Tibial nerve (tissue), 4 donors: ENCODE measurements at places on chromosomes 16 and 17. TPM values are rescaled to one million over a fixed set of nuclear protein-coding genes. Genes with fewer than 3 reads are reported as not detected.

The LRRC75A gene
- 2.9 TPM for total RNA-seq

DNA sequence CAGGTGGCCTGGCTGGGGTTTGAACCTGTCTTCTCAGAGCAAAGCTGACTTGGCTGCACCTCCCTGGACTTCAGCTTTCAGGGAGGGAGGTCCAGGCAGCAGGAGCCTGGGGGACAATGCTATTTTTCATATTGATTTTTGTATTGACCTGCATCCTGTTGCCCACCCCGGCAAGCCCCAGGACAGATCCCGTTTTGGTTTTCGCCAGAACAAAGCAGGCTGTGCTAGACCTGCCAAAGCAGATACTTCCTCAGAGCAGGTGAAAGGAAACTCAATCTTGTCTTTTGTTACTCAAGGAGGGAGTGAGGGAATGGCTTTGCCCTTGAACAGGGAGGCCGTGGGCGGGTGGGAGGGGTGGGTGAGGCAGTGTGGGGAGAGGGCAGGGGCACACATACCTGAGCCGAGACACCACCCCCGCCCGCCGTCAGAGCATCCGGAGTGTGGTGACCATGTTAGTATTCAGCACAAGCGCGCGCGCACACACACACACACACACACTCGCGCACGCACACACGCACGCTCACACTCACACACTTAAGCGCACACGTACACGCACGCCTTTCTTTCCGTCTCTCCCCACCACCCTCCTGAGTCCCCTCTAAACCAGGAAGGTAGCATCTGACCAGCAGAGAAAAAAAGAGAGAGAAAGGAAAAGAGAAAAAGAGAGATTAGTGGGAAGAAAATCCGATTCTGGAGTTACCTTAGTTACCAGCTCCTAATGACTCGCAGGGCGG is 59.5 kb downstream of the RAI1 start:
- H3K27me3 ChIP-seq: no peaks in the 10 kb centered on the region
- no peak for DNase-seq
- H3K4me3 ChIP-seq: no peak overlapping the region
- H3K4me1 ChIP-seq: peaks cover 73% of the 10 kb centered on the region
- H3K27ac ChIP-seq: peak overlapping the region; percentile 28

GRCh38 chr16:21026846-21027245 is 123.8 kb downstream of the DNAH3 start:
- no peak overlapping the region for H3K4me3 ChIP-seq
- no peaks in the 10 kb centered on the region for H3K4me1 ChIP-seq
- no peaks in the 10 kb centered on the region for H3K36me3 ChIP-seq
- no peaks in the 10 kb centered on the region for H3K27me3 ChIP-seq

GRCh38 chr16:71407731-71408130 is 34.1 kb downstream of the TLE7 start:
- H3K4me1 ChIP-seq: no peaks in the 10 kb centered on the region
- no peak overlapping the region for H3K4me3 ChIP-seq
- H3K27me3 ChIP-seq: peaks cover 7% of the 10 kb centered on the region
- no peaks in the 10 kb centered on the region for H3K36me3 ChIP-seq

The CTRB2 gene
- total RNA-seq: 19.8 TPM

The C17orf78 gene
- total RNA-seq: not detected

The CACNG4 gene
- total RNA-seq: not detected

- H3K36me3 ChIP-seq: no peaks in the 10 kb centered on the region
- no peaks in the 10 kb centered on the region for H3K27me3 ChIP-seq
- peaks cover 68% of the 10 kb centered on the region for H3K4me1 ChIP-seq
- peak overlapping the region; percentile 80 for H3K27ac ChIP-seq
Observed at GRCh38 chr17:34248511-34249024, 6.5 kb upstream of the CCL2 start.

The IGSF6 gene
- total RNA-seq: 3.3 TPM

DNA sequence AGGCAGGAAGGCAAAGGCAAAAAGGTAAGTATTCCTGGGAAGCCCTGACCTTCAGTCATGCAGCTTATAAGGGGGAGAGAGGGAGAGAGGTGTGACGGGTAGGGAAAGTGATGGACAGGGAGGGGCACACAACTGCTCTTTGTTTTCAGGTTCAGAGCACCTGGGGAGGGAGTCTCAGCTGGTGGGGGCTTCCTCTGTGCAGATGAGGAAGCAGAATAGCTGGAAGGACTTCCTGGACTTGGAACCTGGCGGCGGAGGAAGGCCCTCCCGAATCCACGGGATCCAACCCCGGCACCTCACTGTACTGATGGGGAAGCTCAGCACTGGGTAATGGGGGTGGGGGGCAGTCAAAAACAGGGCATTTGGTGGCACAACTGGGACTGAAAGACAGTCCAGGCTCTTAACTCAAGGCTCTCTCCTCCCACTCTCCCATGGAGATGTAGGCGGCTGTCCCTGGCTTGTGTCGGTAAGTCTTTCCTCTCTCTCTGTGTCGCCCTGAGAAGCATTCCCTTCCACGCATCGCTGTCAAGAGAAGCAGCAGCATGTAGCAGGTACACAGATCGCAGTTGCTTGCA is 11.9 kb upstream of the PITPNM3 start:
- peaks cover 7% of the 10 kb centered on the region for H3K36me3 ChIP-seq
- H3K27ac ChIP-seq: no peak overlapping the region
- H3K4me1 ChIP-seq: no peaks in the 10 kb centered on the region
- H3K27me3 ChIP-seq: no peaks in the 10 kb centered on the region
- no peak overlapping the region for H3K4me3 ChIP-seq
- no peak for DNase-seq
